Bone marrow (tissue), 2 donors: ENCODE measurements at places on chromosomes 4 and X.
A peak's percentile ranks its signal among the peaks of the same experiment; 100 is the strongest.

DNA sequence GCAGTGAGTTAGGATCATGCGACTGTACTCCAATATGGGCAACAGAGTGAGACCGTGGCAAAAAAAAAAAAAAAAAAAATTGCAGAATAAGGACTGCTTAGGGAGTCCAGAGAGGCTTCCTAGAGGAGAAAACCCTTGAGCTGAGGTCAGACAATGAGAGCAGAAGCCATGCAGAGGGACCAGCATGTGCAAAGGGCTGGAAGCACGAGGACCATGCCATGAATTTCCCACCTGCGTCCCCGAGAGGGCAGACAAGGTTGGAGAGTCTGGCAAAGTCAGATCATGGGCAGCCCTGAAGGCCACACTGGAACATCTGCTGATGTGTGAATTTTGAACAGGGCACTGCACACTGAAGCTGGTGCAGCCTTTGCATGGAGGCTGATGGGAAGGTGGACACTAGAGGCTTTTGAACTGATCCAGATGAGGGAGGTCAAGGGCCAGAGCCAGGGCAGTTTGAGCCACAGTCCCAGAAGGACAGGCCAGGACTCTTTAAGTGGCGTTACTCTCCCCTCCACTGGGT, 6.5 kb upstream of the JAKMIP1 start:
- DNase-seq = no peak

GRCh38 chr4:5460106-5460801, 248.1 kb downstream of the EVC2 start:
- no peak for DNase-seq

GRCh38 chrX:13087322-13088155, 43.1 kb upstream of the FAM9C start:
- peak; percentile 92 for DNase-seq

DNA sequence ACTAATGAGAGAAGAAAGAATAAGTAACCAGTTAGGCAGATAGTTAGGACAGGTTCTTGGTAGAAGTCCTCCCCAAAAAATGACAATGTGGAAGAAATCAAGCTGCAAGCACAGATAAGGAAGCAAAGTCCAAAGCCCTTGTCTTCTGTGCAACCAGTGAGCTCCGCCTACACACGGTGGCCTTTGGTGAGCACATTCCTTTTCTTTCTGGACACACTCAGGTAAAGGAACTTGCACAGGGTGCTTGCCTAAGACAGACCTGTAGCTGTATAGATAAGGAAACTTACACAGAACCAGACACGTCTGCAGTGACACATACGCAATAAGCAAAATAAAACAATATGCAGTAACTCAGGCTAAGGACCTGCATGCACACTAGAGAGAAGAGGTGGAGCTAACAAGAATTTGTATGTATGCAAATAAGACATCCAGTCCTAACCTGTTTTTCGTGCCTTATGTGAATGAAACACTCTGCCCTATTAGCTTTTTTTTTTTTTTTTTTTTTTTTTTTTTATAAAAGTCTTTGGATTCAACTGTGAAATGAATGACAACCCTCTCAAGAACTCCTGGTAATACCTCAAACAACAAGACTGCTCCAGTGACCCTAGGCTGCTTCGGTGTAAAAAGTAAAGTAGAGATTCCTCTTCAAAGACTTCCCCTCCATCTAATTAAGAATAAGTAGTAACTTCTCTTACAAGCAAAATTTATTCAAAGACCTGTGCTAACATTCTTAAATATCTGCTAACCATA, 48.8 kb downstream of the UGT2B10 start:
- no peak for DNase-seq

DNA sequence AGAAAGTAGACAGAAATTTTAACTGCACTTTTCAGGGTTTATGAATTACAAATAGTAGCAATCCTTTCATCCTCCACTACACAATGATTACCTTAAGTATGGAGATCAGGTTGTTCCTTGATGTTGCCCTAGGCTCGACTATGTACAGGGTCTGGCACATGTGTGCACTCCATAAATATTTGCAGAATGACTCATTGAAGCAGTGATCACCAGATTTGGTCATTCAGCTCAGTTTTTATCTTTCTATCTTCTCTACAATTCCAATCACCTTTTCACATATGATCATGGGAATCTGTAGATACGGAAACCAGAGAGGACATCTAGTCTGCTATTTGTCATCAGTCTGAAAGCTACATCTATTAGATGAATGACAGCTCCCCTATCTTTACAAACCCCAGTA, 171.7 kb upstream of the HCCS start:
- no peak for DNase-seq

DNA sequence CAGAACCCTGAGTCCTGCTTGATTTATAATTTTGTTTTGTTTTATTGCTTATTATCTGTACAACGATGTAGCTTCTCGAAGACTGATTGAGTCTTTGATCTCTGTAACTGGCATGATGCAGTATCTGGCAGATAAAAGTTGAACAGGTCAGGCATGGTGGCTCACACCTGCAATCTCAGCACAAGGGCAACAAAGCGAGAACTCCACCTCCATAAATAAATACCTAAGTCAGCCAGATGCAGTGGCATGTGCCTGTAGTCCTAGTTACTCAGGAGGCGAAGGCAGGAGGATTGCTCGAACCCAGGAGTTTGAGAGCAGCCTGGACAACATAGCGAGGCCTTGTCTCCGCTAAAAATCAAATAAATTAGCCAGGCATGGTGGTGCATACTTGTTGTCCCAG, 15.7 kb upstream of the WDR19 start:
- DNase-seq = no peak

- no peak for DNase-seq
Measured at GRCh38 chr4:8548731-8549351, 31.4 kb upstream of the GPR78 start.

GRCh38 chr4:76801621-76802235, 96.2 kb downstream of the SOWAHB start:
- DNase-seq = no peak

DNA sequence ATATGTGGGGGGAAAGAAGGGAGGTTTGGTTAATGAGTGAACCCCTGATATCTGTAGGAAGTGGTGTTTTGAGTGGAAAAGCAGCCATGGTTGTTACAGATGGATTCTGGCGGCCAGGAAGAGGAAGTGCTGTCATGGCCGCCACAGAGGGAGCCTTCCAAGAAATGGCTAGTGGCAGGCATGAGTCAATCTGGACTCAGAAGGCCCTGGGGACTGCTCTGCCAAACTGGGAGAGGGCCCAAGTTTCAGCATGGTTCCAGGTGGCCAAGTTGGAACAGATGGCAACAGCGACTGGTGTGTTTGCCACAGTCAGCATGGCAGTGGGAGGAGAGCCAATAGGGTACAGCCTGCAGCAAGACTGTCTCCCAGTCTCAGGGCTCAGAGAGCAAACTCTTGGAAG, 32.5 kb downstream of the ETDB start:
- DNase-seq = no peak
